Fibroblast of lung (primary cell): ENCODE measurements at places on chromosomes 1 and 21. TPM values are rescaled to one million over a fixed set of nuclear protein-coding genes. Genes with fewer than 3 reads are reported as not detected.

GRCh38 chr1:81428998-81429397 is 371.7 kb upstream of the ADGRL2 start:
- no peak overlapping the region for H3K27ac ChIP-seq
- no peaks in the 10 kb centered on the region for H3K4me1 ChIP-seq

- no peaks in the 10 kb centered on the region for H3K4me1 ChIP-seq
- peak; percentile 13 for DNase-seq
- H3K27ac ChIP-seq = no peak overlapping the region
- no peaks in the 10 kb centered on the region for H3K36me3 ChIP-seq
- peaks cover 11% of the 10 kb centered on the region for H3K27me3 ChIP-seq
Measured at GRCh38 chr1:232629250-232630046, 485 bp downstream of the SIPA1L2 start.

- H3K4me3 ChIP-seq = no peak overlapping the region
- H3K4me1 ChIP-seq = no peaks in the 10 kb centered on the region
- peak; percentile 42 for DNase-seq
- H3K36me3 ChIP-seq = no peaks in the 10 kb centered on the region
Measured at GRCh38 chr1:181714428-181714827, 231.1 kb downstream of the CACNA1E start.

- H3K36me3 ChIP-seq = no peaks in the 10 kb centered on the region
- no peaks in the 10 kb centered on the region for H3K27me3 ChIP-seq
- no peak for DNase-seq
- H3K4me1 ChIP-seq = peaks cover 9% of the 10 kb centered on the region
Measured at GRCh38 chr1:184062640-184063286, 11.2 kb downstream of the TSEN15 start.

- no peak for DNase-seq
- H3K27me3 ChIP-seq = no peaks in the 10 kb centered on the region
- H3K4me3 ChIP-seq = no peak overlapping the region
Measured at GRCh38 chr1:193754151-193754550, 567.7 kb upstream of the B3GALT2 start.

DNA sequence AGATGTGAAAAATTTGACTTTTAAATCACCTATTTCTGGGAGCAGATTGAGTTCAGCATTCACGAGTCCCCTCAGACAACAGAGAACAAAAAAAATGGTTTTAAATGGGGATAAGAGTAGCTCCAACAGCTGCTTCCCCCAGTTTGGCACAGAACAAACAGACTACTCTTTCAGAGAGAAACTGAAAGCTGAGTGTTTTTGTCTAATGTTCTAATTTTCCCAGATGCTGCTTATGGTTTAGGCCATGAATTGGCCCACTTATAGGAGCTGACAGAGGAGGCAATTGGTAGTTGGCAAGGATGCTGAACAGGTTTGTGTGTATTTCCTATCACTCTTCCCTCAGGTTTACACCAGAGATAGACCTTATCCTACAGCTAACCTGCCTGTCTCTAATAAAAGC is 1637.4 kb upstream of the PRMT6 start:
- no peaks in the 10 kb centered on the region for H3K36me3 ChIP-seq
- no peaks in the 10 kb centered on the region for H3K27me3 ChIP-seq
- H3K4me3 ChIP-seq = no peak overlapping the region
- H3K27ac ChIP-seq = no peak overlapping the region

SPRR2G gene
- not detected in 2 replicates for total RNA-seq

DNA sequence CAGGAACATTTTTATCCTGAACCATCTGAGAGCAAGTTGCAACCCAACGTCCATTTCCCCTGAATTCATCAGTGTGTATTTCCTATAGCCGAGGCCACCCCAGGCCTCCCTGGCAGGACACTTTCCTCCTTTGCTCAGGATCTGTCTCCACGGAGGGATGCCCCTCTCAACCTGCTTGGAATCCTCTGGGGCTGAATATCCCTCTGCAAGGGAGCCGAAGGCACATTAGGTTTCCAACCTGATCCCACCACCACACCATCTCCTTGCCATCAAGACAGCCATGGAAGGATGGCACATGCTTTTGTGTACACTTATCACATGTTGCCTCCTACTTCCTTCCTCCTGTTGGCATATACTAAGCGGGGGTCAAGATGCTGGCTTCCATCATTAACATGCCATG is 74.8 kb upstream of the EDN2 start:
- no peaks in the 10 kb centered on the region for H3K27me3 ChIP-seq
- no peak for DNase-seq
- H3K4me1 ChIP-seq = no peaks in the 10 kb centered on the region
- no peaks in the 10 kb centered on the region for H3K36me3 ChIP-seq
- H3K27ac ChIP-seq = no peak overlapping the region
- no peak overlapping the region for H3K4me3 ChIP-seq

- no peak overlapping the region for H3K4me3 ChIP-seq
- no peaks in the 10 kb centered on the region for H3K36me3 ChIP-seq
- H3K4me1 ChIP-seq = peaks cover 4% of the 10 kb centered on the region
- DNase-seq = no peak
- no peaks in the 10 kb centered on the region for H3K27me3 ChIP-seq
Measured at GRCh38 chr21:45343891-45344290, 56.2 kb upstream of the POFUT2 start.

GRCh38 chr1:186813420-186813819 is 15.3 kb upstream of the PLA2G4A start:
- no peaks in the 10 kb centered on the region for H3K27me3 ChIP-seq
- H3K27ac ChIP-seq = no peak overlapping the region
- no peaks in the 10 kb centered on the region for H3K36me3 ChIP-seq
- H3K4me1 ChIP-seq = no peaks in the 10 kb centered on the region
- no peak for DNase-seq

GRCh38 chr1:162982364-162982763 is 86.8 kb upstream of the RGS4 start:
- DNase-seq = no peak
- no peak overlapping the region for H3K4me3 ChIP-seq
- H3K4me1 ChIP-seq = no peaks in the 10 kb centered on the region
- H3K27ac ChIP-seq = no peak overlapping the region
- no peaks in the 10 kb centered on the region for H3K27me3 ChIP-seq
- no peaks in the 10 kb centered on the region for H3K36me3 ChIP-seq

GRCh38 chr1:5640845-5641244 is 351.4 kb downstream of the NPHP4 start:
- H3K27me3 ChIP-seq = no peaks in the 10 kb centered on the region
- H3K27ac ChIP-seq = no peak overlapping the region
- no peaks in the 10 kb centered on the region for H3K4me1 ChIP-seq
- no peak for DNase-seq
- no peaks in the 10 kb centered on the region for H3K36me3 ChIP-seq

CD5L gene
- total RNA-seq = not detected in 2 replicates

LEPR gene
- total RNA-seq = 10.0 and 20.1 TPM in 2 replicates

ALX3 gene
- total RNA-seq = not detected in 2 replicates

DNA sequence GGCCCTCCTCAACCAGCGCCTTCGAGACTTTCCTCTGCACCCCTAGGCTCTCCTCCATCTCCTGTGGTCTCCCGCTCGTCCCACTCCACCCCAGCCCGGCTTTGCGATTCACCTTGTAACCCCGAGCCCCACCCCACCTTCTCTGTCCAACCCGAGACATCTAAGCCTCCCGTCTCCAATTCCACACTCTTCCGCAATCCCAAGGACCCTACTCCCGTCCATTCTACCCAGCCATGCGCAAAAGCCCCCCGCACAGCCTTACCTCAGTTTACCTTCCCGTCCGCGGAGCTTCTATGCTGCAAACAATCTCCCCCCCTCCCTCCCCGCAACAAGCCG is 174 bp downstream of the SH3BP5L start:
- H3K27ac ChIP-seq = peak overlapping the region; percentile 98
- peaks cover 36% of the 10 kb centered on the region for H3K4me1 ChIP-seq
- H3K27me3 ChIP-seq = no peaks in the 10 kb centered on the region
- H3K36me3 ChIP-seq = peaks cover 2% of the 10 kb centered on the region
- DNase-seq = no peak
- peak overlapping the region; percentile 91 for H3K4me3 ChIP-seq

- no peaks in the 10 kb centered on the region for H3K27me3 ChIP-seq
- no peaks in the 10 kb centered on the region for H3K36me3 ChIP-seq
- no peak overlapping the region for H3K27ac ChIP-seq
- H3K4me1 ChIP-seq = peaks cover 4% of the 10 kb centered on the region
Measured at GRCh38 chr1:218339267-218339831, 5.8 kb upstream of the TGFB2 start.

GRCh38 chr1:181314959-181315358 is 168.4 kb upstream of the CACNA1E start:
- H3K27ac ChIP-seq = no peak overlapping the region
- H3K36me3 ChIP-seq = no peaks in the 10 kb centered on the region
- no peaks in the 10 kb centered on the region for H3K4me1 ChIP-seq
- DNase-seq = no peak
- peaks cover 28% of the 10 kb centered on the region for H3K27me3 ChIP-seq
- no peak overlapping the region for H3K4me3 ChIP-seq

DNA sequence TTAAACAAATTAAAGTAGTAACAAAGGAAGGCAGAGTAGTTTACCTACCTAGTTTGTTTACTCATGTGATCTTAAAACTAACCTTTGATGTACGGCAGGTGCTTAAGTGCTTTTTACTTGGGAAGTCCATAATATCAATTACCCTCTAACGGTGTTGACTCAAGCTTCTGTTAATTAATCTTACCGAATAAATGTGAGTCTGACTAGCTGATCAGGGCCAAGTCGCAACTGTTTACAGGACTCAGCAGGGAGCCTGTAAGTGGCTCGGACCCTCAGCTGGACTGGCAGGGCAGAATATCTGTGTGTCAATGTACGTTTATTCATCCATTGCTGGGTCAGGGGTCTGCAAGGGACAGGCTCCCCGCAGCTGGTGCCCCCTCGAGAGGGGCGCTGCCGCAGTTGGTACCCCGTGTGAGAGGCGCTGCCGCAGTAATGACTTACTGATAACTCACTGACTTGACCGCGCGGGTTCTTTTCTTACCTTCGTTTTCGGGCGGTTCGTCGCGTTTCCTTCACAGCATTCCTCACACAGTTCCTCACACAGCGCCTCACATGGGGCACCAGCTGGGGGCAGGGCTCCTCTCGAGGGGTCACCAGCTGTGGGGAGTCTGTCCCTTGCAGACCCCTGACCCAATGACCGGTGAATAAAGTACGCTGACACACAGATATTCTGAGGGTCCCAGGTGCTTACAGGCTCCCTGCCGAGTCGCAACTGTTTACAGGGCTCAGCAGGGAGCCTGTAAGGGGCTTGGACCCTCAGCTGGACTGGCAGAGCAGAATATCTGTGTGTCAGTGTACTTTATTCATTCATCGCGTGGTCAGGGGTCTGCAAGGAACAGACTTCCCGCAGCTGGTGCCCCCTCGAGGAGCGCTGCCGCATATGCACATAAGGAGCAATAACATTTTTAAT is 3.0 kb downstream of the FMO1 start:
- H3K4me1 ChIP-seq = no peaks in the 10 kb centered on the region
- no peaks in the 10 kb centered on the region for H3K36me3 ChIP-seq
- peak overlapping the region; percentile 34 for H3K27ac ChIP-seq
- peak; percentile 51 for DNase-seq
- peak overlapping the region; percentile 53 for H3K4me3 ChIP-seq

UBL4B gene
- total RNA-seq = under 0.01 TPM in 1 of 2 replicates, not detected in the other

- no peak overlapping the region for H3K27ac ChIP-seq
- H3K4me3 ChIP-seq = no peak overlapping the region
- DNase-seq = no peak
Measured at GRCh38 chr21:42142627-42143026, 71.5 kb downstream of the UMODL1 start.

TSPAN1 gene
- 0.17 and 0.26 TPM in 2 replicates for total RNA-seq

MMP23B gene
- 4.6 and 9.8 TPM in 2 replicates for total RNA-seq

DNA sequence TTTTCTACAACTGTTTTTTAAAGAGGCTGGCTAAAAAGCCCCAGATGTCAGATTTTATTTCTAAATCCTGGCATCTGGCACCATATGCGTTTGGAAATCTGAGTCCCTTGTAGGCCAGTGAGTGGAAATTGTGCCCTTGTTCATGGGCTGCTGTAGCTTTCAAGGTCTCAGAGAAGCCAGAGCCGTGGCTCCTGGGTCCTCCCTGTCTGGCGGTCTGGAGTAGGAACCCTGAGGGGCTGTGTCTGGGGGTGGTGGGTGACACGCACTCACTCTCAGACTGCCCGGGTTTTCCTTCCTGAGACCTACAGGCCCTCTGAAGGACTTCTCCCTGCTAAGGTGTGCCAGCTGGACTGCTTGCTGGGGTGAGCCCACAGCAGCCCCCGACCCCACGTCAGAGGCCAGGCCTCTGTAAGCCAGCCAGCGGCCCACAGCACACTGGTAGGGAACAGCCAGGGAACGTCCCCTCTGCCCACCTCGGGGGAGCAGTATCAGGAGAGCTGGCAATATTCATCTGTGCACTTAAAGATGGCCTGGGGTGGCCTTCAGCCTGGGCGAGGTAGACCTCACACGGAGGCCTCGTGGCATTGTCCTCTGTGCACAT is 151.5 kb downstream of the PEX14 start:
- H3K4me3 ChIP-seq = no peak overlapping the region
- H3K27ac ChIP-seq = no peak overlapping the region
- no peaks in the 10 kb centered on the region for H3K27me3 ChIP-seq
- peaks cover 1% of the 10 kb centered on the region for H3K36me3 ChIP-seq
- no peak for DNase-seq

DNA sequence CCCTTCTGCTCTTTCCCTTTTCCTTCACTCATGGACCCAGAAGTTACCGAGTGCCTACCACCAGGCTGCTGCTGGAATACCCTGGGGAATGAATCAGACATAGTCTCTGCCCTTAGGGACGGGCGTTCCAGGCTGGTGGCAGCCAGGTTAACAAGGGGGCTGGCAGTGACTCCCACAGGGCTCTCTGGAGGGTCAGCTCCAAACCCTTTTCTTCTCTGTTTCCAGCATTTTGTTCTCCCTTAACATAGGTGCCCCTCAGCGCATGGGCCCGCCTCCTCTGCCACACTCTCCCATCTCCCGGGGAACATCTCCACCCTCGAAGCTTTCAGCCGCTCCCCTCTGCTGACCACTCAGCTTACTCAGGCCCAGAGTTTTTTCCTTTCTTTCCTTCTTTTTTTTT is 62.9 kb upstream of the LRP8 start:
- H3K4me1 ChIP-seq = no peaks in the 10 kb centered on the region
- no peak overlapping the region for H3K27ac ChIP-seq
- no peak for DNase-seq
- no peaks in the 10 kb centered on the region for H3K36me3 ChIP-seq

TNN gene
- total RNA-seq = not detected in 2 replicates

GRCh38 chr1:114009393-114009792 is 30.1 kb downstream of the OLFML3 start:
- no peaks in the 10 kb centered on the region for H3K36me3 ChIP-seq
- DNase-seq = peak; percentile 61
- H3K27me3 ChIP-seq = no peaks in the 10 kb centered on the region
- no peak overlapping the region for H3K27ac ChIP-seq

DNA sequence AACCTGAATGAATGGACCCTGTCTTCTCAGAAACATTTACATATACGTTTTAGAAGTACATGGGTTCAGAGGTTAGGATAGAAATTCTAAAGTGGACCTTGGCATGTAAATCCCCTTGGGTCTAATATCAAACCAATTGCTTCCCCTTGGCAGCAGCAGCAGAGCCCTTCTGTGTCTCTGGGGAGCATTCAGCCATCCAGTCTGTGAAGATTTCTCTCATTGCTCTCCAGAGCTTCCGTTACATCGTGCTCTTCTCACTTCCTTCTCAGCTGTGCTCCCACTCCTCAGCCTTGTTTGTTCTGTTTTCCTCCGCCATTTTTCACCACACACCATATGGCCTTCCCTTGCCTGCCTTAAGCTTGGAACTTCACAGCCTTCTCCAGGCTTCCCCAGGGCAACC is 61.5 kb upstream of the ATP1B1 start:
- no peak overlapping the region for H3K4me3 ChIP-seq
- DNase-seq = no peak
- H3K27me3 ChIP-seq = no peaks in the 10 kb centered on the region
- no peaks in the 10 kb centered on the region for H3K4me1 ChIP-seq
- no peaks in the 10 kb centered on the region for H3K36me3 ChIP-seq

DLGAP3 gene
- not detected in 2 replicates for total RNA-seq
